ENCODE measurements at places on chromosomes 13 and 19.
A peak's percentile ranks its signal among the peaks of the same experiment; 100 is the strongest.

GRCh38 chr19:18254546-18255503 is 19.4 kb downstream of the IQCN start:
- no peaks in the 10 kb centered on the region for H3K27me3 ChIP-seq
- H3K27ac ChIP-seq, result no peak overlapping the region
- DNase-seq, result peak; percentile 85
- no peak overlapping the region for H3K4me3 ChIP-seq

DNA sequence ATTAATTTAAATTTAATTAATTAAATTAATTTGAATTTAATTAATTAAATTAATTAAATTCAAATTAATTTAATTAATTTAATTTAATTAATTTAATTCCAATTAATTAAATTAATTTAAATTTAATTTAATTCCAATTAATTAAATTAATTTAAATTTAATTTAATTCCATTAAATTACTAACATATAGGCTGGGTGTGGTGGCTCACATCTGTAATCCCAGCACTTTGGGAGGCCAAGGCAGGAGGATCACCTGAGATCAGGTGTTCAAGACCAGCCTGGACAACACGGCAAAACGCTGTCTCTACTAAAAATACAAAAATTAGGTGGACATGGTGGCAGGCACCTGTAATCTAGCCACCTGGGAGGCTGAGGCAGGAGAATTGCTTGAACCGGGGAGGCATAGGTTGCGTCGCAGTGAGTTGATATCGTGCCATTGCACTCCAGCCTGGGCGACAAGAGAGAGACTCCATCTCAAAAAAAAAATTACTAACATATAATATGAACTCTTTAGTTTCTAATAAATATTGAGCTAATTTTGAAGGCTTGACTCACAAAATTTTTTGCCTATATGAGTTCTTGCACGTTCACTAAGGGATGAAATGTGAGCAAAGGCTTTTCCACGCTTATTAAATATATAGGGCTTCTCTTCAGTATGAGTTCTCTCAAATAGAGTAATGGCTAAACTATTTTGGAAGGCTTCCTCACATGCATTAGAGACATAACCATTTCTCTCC is 9.0 kb upstream of the USP29 start:
- no peak overlapping the region for H3K4me3 ChIP-seq
- H3K27me3 ChIP-seq, result peaks cover 12% of the 10 kb centered on the region
- no peaks in the 10 kb centered on the region for H3K36me3 ChIP-seq
- H3K4me1 ChIP-seq, result no peaks in the 10 kb centered on the region

GRCh38 chr13:41470196-41470595 is 12.8 kb downstream of the RGCC start:
- H3K27me3 ChIP-seq, result no peaks in the 10 kb centered on the region
- no peak overlapping the region for H3K4me3 ChIP-seq
- H3K27ac ChIP-seq, result no peak overlapping the region

DNA sequence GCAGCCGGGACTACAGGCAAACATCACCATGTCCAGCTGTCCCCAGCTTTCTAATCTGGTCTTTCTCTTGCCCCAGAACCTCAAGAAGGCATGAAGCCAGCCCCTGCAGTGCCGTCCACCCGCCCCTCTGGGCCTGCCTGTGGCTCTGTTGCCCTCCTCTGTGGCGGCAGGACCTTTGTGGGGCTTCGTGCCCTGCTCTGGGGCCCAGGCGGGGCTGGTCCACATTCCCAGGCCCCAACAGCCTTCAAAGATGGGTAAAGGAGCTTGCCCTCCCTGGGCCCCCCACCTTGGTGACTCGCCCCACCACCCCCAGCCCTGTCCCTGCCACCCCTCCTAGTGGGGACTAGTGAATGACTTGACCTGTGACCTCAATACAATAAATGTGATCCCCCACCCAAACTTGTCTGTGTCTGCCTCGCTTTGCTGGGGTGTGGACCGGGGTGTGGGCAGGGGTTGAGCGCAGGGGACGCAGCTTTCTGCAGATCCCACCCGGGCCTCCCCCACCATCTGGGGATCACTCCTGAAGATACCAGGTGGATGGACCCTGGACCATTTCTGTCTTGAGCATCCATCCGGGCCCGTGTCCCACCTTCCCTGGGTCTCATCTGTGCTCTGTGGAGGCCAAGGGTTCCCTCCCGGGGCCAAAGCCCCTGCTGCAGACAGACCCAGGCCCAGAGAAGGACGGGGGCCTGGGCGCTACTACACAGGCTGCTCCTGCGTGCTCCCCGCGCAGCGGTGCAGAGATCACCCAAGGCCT is 15.3 kb downstream of the PRKCSH start:
- no peaks in the 10 kb centered on the region for H3K4me1 ChIP-seq
- no peak for DNase-seq
- peaks cover 47% of the 10 kb centered on the region for H3K36me3 ChIP-seq
- no peak overlapping the region for H3K27ac ChIP-seq
- H3K4me3 ChIP-seq, result no peak overlapping the region

DNA sequence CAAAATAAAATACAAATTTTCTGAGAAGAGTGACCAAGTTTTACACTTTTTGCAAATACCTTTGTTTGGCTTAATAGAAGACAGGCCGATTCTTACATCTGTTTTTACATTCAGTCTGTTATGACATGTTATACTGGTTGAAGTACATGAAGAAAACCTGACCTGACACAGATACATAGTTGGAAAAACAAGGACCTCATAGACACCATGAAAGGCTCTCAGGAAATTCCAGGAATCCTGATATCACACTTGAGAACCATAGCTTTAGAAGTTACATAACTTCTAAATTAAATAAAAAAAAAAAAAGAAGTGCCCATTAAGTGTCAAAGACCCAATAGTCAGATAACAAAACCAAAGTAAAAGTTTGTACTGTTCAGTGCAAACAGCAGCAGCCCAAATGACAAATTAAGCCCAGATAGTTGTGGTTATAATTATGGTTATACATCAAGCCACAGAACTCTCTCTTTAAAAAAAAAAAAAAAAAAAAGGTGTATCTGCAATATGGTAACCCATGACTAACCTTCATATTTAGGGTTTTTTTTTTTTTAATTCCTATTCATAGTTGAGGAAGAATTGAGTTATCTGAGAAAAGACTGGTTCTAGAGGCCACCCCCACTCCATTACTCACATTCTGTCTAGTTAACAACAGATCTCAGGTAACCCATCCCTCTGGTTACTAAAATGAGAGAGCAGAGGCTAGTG is 19.8 kb downstream of the RBM26 start:
- peaks cover 6% of the 10 kb centered on the region for H3K4me1 ChIP-seq
- H3K27ac ChIP-seq, result peak overlapping the region; percentile 11
- no peak overlapping the region for H3K4me3 ChIP-seq
- H3K27me3 ChIP-seq, result no peaks in the 10 kb centered on the region

- no peak for DNase-seq
- H3K4me3 ChIP-seq, result no peak overlapping the region
- peaks cover 30% of the 10 kb centered on the region for H3K4me1 ChIP-seq
- H3K36me3 ChIP-seq, result peaks cover 39% of the 10 kb centered on the region
- H3K27ac ChIP-seq, result no peak overlapping the region
Observed at GRCh38 chr19:44762038-44762437, 13.5 kb downstream of the BCL3 start.

DNA sequence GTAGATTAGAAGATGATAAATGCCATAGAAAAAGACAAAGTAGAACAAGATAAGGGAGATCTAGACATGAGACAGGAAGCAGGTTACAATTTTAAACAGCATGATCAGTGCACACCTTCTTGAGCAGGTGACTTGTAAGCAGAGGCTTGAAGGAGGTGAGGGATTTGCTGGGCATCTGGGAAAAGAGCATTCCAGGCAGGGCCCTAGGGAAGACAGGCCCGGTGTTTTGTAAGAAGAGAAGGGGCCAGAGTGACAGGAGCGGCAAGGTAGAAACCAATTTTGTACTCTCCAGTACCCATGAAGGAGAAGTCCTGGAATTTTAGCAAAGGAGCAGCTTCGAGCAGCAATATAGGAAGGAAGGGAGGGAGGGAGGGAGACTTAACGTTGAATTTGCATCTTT is 296.5 kb downstream of the MZT1 start:
- no peak overlapping the region for H3K27ac ChIP-seq
- no peak overlapping the region for H3K4me3 ChIP-seq
- H3K36me3 ChIP-seq, result no peaks in the 10 kb centered on the region

DNA sequence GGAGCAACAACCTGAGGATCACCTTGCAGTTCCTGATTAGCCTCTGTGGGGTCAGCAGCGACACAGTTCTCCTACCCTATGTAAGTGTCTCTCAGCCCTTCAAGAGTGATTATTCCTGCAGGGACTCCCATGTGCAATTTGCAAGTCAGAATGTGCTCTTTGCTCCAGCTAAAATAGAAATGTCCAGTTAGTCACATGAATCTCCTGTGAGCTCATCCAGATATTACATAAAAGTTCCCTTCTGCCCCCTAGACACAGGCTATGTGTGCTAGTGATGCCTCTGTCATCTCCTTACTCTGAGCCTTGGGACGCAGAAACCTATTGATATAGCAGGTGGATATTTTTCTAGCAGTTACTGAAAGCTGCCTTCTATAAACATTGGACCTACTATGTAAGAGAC is 105.5 kb downstream of the ZAR1L start:
- no peak for DNase-seq
- H3K4me1 ChIP-seq, result no peaks in the 10 kb centered on the region
- no peaks in the 10 kb centered on the region for H3K27me3 ChIP-seq
- H3K36me3 ChIP-seq, result no peaks in the 10 kb centered on the region
- no peak overlapping the region for H3K27ac ChIP-seq

DNA sequence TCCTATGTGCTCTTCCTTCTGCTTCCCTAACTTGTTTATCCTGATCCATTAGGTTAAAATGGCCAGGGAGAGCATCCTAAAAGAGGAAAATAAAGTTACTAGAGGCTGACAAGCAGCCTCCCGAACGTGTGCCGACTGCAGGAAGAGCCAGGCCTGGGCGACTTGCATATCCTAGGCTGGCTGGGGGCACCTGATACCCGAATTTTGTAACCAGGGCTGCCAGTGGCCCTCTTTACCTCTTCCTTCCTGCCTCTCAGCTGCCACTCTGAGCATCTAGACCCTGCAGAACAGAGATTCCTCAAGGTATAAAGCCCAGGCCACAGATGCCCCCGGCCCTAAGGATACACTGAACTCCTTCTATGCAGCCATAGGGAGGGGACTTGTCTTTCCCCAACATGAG is 48.5 kb upstream of the KATNAL1 start:
- H3K27me3 ChIP-seq, result no peaks in the 10 kb centered on the region
- H3K27ac ChIP-seq, result no peak overlapping the region
- no peaks in the 10 kb centered on the region for H3K4me1 ChIP-seq
- no peak overlapping the region for H3K4me3 ChIP-seq

DNA sequence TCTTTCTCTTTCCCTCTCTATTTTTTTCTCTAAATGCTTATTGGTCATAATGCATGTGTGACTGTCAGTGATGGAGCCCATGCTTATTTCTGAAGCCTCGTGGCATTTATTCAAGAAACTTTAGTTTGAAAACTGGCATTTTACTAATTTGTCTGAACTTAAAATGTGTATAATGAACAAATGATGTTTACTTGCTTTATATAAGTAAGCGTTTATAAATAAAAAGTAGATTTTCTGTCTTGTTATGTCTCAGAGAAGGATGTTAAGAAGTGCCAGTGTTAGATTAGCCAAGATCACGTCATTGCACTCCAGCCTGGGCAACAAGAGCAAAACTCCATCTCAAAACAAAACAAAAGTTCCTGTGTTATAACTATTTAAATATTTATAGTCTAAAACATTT is 1568.1 kb downstream of the EFNB2 start:
- no peak overlapping the region for H3K27ac ChIP-seq
- DNase-seq, result no peak
- no peaks in the 10 kb centered on the region for H3K36me3 ChIP-seq
- H3K4me1 ChIP-seq, result no peaks in the 10 kb centered on the region
- no peaks in the 10 kb centered on the region for H3K27me3 ChIP-seq
- no peak overlapping the region for H3K4me3 ChIP-seq

DNA sequence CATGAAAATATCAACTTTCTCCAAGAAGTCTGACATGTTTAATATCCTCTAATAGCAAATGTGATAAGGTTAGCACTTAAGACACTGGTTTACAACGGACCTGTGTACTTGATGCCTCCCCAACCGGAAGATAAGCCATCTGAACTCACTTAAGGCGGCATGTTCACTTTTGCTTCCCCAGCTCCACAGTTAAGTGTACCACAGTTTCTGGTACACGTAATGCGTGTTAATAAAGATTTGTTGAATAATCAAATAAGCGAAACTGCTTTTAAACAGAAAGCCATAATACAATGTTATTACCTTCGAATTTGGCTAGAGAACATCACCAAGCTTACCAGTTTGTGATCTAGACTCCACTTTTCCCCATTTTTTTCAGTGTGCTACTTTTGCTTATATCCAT is 1.4 kb upstream of the PAN3 start:
- H3K4me1 ChIP-seq, result peaks cover 32% of the 10 kb centered on the region
- peak overlapping the region; percentile 90 for H3K4me3 ChIP-seq
- H3K36me3 ChIP-seq, result no peaks in the 10 kb centered on the region
- H3K27ac ChIP-seq, result peak overlapping the region; percentile 96
- no peaks in the 10 kb centered on the region for H3K27me3 ChIP-seq

DNA sequence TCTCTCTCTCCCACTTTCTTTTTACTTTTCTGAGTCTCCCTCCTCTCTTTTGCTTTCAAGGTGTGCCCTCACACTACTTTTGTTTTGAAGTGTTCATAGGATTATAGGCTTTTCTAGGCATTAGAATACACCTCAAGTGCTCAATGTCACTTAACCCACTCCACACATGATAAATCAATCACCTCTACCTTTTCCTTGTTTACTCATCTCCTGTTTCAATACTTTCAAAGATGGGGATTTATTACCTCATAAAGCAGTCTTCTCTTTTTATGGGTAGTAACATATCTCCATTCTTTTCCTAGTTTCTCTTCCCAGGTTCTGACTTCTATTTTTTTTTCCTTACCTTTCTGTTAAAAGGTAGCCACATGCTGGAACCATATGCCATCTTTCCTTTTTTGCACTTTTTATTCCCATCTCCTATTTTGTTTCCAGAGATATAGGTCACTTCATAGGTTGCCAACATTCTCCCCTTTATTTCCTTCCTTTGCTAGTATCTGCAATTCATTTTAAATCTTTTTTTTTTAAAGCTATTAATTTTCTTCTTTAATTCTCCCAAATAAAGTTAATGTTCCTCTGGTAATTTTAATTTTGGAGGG is 137.6 kb upstream of the SLC10A2 start:
- no peaks in the 10 kb centered on the region for H3K27me3 ChIP-seq
- no peaks in the 10 kb centered on the region for H3K4me1 ChIP-seq
- DNase-seq, result no peak
- no peak overlapping the region for H3K27ac ChIP-seq
- H3K36me3 ChIP-seq, result no peaks in the 10 kb centered on the region

- H3K4me3 ChIP-seq, result peak overlapping the region; percentile 70
- peak overlapping the region; percentile 62 for H3K27ac ChIP-seq
- H3K36me3 ChIP-seq, result peaks cover 6% of the 10 kb centered on the region
- H3K27me3 ChIP-seq, result no peaks in the 10 kb centered on the region
- DNase-seq, result peak; percentile 26
- peaks cover 15% of the 10 kb centered on the region for H3K4me1 ChIP-seq
Observed at GRCh38 chr19:18203408-18203862, 407 bp downstream of the RAB3A start.
